ENCODE measurements at places on chromosomes 7 and 10.

DNA sequence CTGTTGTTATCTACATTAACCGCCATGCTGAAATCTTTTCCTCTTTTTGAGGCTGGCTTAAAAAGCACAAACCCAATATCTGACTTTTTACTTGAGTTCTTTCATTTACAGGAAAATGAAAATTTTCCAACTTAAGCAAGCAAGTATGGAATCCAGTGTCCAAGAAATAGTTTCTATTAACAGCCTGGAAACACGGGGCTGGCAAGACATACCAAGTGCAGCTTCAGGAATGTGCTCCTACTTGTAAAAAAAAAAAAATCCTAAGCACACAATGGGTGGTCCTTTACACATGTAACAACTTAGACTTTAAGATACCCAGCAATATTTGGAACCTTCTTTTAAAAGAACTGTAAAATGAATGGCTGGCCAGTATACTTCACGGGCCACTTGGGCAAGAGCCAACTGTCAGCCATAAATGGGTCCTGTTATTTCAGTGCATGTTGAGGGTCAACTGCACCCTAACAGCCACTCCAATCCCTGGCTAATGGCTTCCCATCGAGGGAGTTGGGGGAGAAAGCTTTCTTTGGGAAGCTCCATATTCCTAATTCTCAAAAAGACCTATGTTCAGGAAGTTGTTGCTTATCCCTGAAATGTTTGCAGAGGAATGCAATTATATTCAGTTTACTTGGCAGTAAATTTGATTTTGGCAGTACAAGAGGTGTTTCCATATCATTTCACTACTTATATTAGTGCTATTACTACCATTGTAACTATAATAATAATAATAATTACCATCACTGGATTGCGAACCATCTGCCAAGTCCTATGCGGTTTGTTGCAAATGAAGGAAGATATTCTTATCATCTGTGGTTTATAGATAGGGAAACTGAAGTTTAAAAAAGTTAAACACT, 236.4 kb upstream of the TMEM72 start:
- no peaks in the 10 kb centered on the region for H3K36me3 ChIP-seq
- no peak for DNase-seq
- peaks cover 8% of the 10 kb centered on the region for H3K4me1 ChIP-seq

- no peaks in the 10 kb centered on the region for H3K36me3 ChIP-seq
- H3K27ac ChIP-seq = no peak overlapping the region
- H3K27me3 ChIP-seq = no peaks in the 10 kb centered on the region
- no peak overlapping the region for H3K4me3 ChIP-seq
- DNase-seq = no peak
Measured at GRCh38 chr7:19971956-19972355, 198.5 kb upstream of the TMEM196 start.

DNA sequence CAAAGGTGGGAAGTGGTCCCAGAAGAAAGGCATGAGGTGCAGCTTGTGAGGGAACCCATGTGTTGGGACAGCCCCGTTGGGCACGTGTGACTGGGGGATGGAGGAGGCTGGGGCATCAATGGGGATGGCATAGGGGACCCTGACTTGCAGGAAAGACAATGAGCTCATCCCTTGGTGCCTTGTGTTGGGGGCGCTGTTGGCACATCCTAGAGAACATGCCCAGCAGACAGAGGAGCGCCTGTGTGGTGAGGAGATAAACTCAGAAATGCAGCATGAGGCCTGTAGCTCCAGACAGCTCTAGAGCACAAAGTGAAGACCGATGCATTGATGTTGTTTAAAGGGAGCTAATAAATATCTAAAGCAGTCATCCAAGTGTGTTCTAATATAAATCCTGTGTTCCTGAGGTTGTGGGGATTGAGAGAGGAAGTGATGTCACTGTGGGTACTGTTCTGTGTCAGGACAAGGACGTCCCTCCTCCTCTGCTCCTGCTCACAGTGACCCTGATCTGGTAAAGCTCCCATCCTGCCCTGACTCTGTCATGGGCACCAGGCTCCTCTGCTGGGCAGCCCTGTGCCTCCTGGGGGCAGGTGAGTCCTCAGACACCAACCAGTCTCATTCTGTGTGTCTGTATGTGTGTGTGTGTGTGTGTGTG, 126.1 kb upstream of the PRSS58 start:
- no peaks in the 10 kb centered on the region for H3K27me3 ChIP-seq
- no peak for DNase-seq
- H3K36me3 ChIP-seq = no peaks in the 10 kb centered on the region
- no peaks in the 10 kb centered on the region for H3K4me1 ChIP-seq
- H3K4me3 ChIP-seq = no peak overlapping the region
- no peak overlapping the region for H3K27ac ChIP-seq

DNA sequence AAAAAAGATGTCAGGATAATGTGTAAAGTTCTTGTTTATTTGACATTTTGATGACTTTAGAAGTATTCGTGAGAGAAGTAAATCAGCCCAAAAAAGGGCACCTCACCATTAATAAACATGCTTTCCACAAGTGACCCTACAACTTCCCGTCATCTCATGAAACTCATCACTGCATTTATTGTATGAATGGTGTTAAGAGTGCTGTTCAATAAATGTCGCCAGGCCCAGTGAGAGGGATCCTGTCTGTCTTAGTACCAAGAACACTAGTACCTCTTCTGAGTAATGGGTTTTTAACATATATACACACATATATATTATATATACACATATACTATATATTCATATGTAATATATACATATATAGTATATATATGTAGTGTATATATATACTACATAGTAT, 61.9 kb downstream of the TMEM26 start:
- no peak overlapping the region for H3K4me3 ChIP-seq
- no peaks in the 10 kb centered on the region for H3K27me3 ChIP-seq
- no peak overlapping the region for H3K27ac ChIP-seq
- DNase-seq = no peak
- no peaks in the 10 kb centered on the region for H3K36me3 ChIP-seq

DNA sequence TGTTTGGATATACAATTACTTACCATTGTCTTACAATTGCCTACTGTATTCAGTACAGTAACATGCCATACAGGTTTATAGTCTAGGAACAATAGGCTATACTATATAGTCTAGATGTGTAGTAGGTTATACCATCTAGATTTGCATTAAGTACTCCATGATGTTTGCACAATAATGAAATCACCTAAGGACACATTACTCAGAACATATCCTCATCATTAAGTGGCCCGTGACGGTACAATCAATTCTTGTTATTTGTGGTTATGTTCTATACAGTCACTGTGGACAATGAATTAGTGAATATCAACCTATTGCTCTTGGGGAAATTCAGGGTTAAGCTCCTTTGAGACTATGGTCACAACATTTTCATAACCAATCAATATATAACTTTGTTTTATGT, 75.6 kb downstream of the MICU1 start:
- DNase-seq = no peak
- no peak overlapping the region for H3K27ac ChIP-seq
- H3K4me3 ChIP-seq = no peak overlapping the region
- H3K36me3 ChIP-seq = peaks cover 36% of the 10 kb centered on the region

DNA sequence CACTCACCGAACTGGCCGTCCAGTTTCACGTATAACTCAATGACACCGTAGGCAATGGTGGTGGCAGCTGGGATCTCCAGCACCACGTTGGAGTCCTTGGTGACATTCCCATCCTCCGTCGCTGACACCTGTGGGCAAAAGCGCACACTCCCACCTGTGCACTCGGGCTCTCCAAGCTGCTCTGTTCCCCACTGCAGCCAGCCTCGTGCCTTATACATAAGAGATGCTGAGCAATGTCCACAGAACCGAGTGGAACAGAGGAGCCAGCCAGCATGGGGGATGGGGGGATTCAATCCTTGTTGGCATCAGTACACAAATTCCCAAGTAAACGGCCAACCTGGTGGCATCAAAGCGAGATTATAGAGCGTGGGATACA, 40.0 kb downstream of the GSDME start:
- H3K36me3 ChIP-seq = no peaks in the 10 kb centered on the region
- no peaks in the 10 kb centered on the region for H3K27me3 ChIP-seq
- no peak overlapping the region for H3K4me3 ChIP-seq
- no peaks in the 10 kb centered on the region for H3K4me1 ChIP-seq
- DNase-seq = peak; percentile 48
- no peak overlapping the region for H3K27ac ChIP-seq

- peak overlapping the region; percentile 50 for H3K27ac ChIP-seq
- DNase-seq = no peak
- peaks cover 10% of the 10 kb centered on the region for H3K4me1 ChIP-seq
- H3K27me3 ChIP-seq = no peaks in the 10 kb centered on the region
Measured at GRCh38 chr10:62992145-62992721, 140.9 kb upstream of the NRBF2 start.

GRCh38 chr7:80968606-80969005, 49.8 kb upstream of the SEMA3C start:
- H3K4me3 ChIP-seq = no peak overlapping the region
- H3K27ac ChIP-seq = no peak overlapping the region
- no peaks in the 10 kb centered on the region for H3K27me3 ChIP-seq

DNA sequence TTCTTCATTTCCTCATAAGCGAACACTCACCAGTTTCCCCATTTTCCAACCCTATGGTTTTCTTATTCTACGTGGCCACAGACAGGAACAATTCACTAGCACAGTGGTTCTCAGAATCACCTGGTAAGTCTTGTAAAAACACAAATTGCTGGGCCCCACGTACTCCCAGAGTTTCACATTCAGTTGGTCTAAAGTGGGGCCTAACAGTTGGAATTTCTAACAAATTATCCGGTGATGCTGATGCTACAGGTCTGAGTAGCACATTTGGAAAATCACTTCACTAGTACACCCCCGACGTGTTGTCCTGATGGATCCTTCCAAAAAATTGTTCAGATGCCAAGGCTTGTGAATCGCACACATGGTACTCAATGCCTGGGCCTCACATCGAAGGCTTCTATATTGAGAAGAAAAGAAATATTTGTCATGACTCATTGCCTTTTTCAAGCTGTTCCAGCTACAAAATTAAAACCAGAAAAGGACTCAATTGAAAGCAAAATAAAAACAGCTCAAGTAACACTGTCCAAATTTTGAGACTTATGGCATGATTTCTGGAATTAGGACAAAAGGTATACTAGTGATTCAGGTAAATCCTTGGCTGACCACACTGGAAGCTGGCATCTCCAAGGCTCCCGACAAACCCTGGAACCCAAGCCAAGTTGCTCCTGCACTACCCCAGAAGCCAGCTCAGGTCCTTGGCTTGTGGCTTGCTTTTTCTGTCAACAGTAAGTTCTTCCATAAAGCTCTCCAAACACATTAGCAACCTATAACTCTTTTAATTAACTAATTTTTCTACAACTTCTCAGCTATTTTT, 12.9 kb upstream of the VIM start:
- H3K27me3 ChIP-seq = no peaks in the 10 kb centered on the region
- H3K36me3 ChIP-seq = no peaks in the 10 kb centered on the region
- no peak overlapping the region for H3K4me3 ChIP-seq
- no peak for DNase-seq

DNA sequence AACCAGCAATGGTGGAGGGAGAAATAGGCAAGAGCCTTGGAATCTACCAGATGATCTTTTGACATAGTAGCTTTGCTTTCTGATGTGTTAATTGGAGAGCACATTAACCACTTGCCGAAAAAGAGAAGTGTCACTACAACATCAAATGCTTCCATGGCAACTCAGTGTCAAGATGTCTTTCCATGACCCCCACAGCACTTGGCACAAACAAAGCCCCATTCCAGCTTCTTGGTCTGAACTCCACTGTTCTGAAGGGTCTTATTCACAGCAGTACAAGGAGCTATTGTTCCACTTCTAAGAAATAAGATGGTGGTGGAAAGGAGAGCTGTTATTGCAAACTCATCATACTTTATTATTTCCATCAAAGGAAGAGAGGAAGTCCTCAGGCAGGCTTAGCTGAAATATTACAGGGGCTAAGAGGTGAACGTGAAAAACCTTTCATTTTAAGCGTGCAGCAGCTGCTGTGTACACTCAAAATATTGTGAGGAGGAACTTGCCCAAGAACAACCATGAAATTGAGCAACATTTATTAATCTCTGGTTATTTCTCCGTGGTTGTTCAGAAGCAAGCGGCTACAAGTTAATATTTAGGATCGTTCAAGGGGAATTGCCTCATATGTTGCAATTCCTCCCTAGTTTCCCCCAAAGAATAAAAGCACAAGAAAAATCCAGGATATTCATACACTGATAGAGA, 354.8 kb upstream of the CELF2 start:
- peaks cover 19% of the 10 kb centered on the region for H3K4me1 ChIP-seq
- no peak overlapping the region for H3K4me3 ChIP-seq
- no peak for DNase-seq
- no peak overlapping the region for H3K27ac ChIP-seq
- no peaks in the 10 kb centered on the region for H3K36me3 ChIP-seq
- no peaks in the 10 kb centered on the region for H3K27me3 ChIP-seq

DNA sequence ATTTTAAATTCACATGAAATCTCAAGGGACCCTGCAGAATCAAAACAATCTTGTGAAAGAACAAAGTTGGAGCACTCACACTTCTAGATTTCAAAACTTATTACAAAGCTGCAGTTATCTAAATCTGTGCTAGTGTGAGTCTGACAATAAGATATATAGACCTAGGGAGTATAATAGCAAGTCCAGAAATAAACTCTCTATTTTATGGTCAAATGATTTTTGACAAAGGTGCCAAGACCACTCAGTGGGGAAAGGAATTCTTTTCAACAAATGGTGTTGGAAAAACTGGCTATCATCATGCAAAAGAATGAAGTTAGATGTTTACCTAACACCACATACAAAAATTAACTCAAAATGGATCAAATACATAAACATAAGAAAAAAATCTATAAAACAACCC, 68.2 kb downstream of the TFEC start:
- no peaks in the 10 kb centered on the region for H3K4me1 ChIP-seq
- no peaks in the 10 kb centered on the region for H3K27me3 ChIP-seq
- no peaks in the 10 kb centered on the region for H3K36me3 ChIP-seq
- DNase-seq = no peak
- no peak overlapping the region for H3K27ac ChIP-seq

- no peaks in the 10 kb centered on the region for H3K4me1 ChIP-seq
- no peaks in the 10 kb centered on the region for H3K27me3 ChIP-seq
- no peaks in the 10 kb centered on the region for H3K36me3 ChIP-seq
- no peak for DNase-seq
- H3K4me3 ChIP-seq = no peak overlapping the region
Measured at GRCh38 chr7:34064519-34065158, 159.3 kb downstream of the BMPER start.

DNA sequence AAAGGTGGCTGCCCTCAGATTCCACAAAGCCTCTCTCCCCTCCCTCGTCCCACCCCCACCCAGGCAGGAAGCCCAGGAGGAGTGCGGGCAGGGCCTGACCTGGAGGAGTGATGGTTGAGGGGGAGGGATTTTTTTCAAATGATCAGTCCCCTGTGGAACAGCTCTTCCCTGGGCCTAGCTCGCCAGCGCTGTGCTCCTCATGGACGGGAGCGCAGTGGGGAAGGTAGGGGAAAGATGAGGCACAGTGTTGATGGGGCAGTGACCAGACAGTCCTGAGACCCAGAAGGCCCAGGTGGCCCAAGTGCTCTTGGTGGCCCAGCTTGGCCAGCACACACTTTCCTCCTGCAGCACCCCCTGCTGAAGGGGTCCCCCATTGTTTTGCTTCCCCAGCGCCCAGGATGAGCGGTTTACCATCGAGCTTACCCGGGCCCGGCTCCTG, 8.5 kb downstream of the SAP25 start:
- H3K4me3 ChIP-seq = no peak overlapping the region
- H3K27ac ChIP-seq = no peak overlapping the region
- no peaks in the 10 kb centered on the region for H3K36me3 ChIP-seq
- DNase-seq = no peak
